ENCODE measurements at places on chromosomes 6 and 20.
A peak's percentile ranks its signal among the peaks of the same experiment; 100 is the strongest.

GRCh38 chr6:7785243-7786035, 59.5 kb downstream of the BMP6 start:
- DNase-seq, result no peak

DNA sequence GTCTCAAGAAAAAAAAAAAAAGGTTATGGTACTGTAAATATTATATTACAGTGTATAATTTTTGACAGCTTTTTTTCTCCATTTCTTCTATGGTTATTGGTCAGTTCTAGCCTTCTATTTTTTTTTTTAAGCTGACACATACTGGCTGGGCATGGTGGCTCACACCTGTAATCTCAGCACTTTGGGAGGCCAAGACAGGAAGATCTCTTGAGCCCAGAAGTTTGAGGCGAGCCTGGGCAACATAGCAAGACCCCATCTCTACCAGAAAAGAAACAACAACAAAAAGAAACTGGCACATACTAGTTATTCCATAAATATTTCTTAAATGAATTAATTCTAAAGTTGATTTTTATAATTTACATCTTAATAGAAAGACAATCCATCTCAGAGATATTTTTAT, 27.6 kb upstream of the PRND start:
- DNase-seq, result no peak

- DNase-seq, result no peak
Observed at GRCh38 chr6:89208551-89208950, 8.6 kb downstream of the GABRR1 start.

- DNase-seq, result no peak
Observed at GRCh38 chr6:113185299-113185698, 671.8 kb upstream of the MARCKS start.

- peak; percentile 68 for DNase-seq
Observed at GRCh38 chr6:41277605-41278004, 8.9 kb downstream of the TREM1 start.

- DNase-seq, result peak; percentile 68
Observed at GRCh38 chr20:46712056-46712636, 2.7 kb downstream of the SLC2A10 start.

DNA sequence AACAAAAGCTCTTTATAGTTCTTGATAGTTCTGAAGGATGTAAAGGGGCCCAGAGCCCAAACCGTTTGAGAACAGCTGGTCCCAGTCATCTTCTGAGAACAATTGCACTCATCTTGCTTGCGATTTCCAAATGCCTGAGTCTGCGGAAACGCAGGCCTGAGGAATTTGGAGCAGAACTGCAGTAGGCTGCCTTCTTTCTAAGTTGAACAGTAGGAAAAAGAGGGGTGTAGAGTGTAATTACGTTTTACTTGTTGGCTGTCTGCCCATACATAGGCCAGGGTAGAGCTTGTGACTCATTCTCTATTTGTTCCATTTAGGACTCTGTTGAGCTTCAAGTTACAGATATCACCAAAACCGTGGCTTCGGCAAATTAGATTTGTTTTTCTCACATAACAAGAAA, 42.0 kb upstream of the KIF16B start:
- no peak for DNase-seq

DNA sequence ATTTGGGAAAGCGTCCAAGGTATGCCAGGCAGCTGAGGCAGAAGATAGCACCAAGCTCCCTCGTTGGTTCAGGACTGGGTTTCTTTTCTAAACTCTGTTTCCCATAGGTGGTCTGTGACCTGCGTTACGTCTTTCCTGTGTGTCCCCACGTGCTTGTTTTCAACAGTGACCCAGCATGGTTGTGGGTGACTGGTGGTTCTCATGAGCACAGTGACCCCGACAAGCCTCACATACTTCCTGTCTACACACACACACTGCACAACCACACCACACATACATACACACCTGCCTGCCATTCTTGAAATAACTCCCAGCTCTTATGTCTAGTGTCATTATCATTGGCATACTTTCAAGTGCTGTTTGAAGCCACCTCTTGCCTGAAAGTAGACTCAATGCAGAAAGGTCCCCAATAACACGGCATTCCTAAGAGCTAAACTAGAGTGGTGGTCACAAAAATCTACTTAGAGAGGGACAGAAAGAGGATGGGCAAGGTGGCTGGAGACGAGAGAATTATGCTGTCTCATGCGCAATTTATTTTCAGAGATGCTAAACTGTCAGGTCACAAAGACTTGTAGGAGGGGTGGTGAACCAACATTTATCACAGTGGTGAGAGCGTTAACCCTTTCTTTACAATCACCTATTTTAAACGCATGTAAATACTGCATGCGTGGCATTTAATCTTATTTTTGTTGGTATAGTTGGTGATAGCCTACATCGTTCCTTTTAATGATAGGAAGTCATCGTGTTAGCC, 66.7 kb downstream of the GCNT2 start:
- DNase-seq, result no peak

DNA sequence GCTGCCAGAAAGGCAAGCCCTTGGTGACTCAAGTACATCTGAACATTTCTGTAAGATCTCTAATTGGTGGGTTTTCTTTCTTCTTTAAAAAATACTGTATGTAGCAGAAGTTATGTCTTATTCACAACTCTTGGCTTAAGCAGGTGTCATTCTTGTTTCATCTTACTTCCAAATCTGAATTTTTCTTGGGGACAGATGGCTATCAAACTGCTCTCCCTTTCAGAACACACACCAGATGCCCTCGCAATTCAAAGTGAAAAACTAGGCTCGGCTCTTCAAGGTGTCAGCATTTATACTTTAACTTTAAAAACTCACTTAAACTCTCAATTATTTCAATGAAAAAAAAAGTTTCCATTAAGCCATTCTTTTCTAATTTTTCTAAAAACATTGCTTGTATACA, 49.7 kb downstream of the PAK5 start:
- no peak for DNase-seq

GRCh38 chr6:31113861-31114540, 599 bp upstream of the PSORS1C1 start:
- no peak for DNase-seq

DNA sequence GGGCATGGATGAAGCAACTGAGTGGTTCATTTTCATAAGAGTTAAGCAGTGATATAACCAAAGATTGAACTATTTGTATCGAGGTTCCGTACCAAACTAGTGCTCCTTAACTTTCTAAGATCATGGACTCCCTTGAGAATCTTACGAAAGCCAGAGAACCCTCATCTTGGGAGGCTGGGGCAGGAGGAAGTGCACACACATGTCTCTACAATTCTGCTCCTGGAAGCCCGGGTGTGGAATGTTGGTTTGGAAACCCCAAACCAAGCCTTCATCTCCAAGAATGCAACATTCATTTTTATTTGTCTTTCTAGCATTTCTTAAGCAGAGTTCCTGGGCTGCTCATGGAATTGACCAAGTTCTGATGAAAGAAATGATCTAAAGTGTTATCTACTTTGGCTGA, 250.5 kb upstream of the PRND start:
- no peak for DNase-seq

- no peak for DNase-seq
Observed at GRCh38 chr6:73823046-73823735, 127.2 kb downstream of the CD109 start.

DNA sequence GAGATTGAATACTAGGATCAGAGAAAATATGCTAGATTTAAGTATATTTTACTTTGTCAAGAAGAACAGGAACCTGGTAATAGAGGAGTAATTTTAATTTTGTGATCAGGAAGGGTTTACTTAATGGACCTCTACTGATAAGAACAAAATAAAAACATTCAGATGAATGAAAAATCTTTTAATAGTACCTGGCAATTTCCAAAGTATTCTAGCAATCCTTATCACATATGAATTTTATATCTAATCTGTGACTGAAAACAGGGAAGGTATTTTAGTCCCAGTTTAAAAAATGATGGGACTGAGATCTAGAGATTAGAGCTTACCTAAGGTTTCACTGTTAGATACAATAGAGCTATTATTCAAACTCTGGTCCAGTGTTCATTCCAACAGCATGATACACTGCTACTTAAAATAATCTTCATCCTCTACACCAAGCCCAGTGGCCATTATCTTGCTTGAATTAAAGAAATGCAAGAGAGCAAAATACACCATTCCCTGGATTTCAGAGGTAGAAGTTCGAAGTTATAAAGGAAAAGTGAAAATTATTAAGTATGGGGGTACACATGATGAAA, 13.5 kb downstream of the SLC17A5 start:
- DNase-seq, result no peak

DNA sequence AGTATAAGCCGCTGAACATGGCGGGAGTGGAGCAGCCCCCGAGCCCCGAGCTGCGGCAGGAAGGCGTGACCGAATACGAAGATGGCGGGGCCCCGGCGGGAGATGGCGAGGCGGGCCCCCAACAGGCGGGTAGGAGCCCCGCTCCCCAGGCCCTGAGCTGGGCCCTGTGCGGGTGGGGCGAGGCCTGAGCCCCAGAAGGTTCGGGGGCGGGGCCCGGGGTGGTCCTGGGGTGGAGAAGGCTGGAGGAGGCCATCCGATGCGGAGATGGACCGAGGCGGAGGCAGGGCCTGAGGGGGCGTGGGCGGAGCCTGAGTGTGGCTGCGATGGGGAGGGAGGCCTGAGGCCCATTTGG, 7.1 kb downstream of the L3MBTL1 start:
- DNase-seq, result no peak

DNA sequence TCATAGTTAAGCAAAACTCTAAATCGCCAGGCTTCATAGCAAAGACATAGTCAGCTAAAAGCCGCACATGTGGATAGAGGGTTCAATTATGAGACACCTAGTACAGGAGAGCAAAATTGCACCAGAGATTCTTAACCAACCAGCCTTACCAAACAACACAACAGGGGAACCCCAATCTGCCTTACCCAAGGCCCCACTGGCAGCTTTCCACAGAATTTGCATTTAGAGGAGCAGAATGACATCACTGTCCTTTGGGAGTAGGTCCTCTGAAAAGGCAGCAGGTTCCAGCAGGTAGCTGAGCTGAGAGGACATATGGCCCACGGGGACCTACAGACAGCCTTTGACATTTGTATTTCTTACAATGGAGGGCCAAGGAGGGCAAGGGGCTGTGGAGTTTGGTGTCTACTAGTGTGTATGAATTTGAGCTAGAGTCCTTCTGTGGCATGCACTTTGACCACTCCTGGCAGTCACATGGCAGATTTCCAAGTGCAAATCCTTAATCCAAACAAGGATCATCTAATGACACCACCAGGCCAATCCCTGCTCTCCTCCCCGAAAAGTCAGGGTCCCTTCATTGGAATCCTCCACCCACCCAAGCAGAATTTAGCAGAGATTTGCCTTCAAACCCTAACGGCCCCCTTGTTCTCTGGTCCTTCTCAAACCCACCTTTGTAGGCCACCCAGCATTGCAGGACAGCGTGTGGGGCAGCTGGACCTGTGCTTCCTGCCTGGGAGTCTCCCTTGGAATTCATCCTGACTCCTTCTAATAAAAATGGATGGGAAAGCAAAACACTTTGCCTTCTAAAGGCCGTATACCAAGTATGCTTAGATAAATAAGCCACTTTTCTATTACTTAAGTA, 171.2 kb upstream of the SUPT3H start:
- no peak for DNase-seq

DNA sequence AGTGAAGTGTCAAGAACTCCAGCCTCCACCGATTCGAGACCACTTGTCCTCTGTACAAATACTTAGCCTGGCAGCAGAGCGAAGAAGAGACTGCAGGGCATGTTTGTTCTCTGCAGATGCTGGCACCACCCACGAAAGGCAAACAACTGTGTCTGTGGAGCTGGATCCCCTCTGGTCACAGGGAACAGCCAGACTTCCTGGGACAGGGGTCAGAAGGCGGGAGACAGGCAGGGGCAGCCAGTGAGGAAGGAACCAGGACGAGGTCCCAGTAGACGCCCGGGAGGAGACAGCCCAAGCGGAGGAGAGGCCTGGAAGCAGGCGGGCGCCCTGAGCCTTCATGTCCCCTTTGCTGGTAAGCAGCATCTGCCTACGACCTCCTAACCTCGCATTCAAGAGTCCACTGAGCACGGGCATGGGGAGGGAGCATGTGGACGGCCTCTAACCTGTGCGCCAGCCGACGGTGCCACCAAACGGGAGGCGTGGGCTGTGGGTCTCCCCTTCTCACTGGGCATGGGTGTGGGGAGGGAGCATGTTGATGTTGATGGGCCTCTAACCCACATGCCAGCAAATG, 265.5 kb downstream of the DLL1 start:
- no peak for DNase-seq

DNA sequence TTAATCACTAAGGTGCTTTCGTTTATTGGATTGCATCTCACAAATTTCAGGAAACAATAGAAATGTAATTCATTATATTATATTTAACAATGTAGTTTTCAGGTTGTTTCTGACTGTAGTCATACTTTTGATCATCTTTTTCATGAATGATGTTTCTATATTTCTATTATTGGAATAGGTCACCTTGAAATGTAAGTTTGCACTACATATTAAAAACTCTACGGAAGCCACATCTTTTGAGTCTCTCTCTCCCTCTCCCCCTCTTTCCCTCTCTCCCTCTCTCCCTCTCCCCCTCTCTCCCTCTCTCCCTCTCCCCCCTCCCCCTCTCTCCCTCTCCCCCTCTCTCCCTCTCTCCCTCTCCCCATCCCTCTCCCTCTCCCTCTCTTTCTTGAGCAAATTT, 131.3 kb upstream of the FBXL4 start:
- no peak for DNase-seq

GRCh38 chr20:41204304-41205265, 67.2 kb downstream of the PLCG1 start:
- DNase-seq, result no peak

DNA sequence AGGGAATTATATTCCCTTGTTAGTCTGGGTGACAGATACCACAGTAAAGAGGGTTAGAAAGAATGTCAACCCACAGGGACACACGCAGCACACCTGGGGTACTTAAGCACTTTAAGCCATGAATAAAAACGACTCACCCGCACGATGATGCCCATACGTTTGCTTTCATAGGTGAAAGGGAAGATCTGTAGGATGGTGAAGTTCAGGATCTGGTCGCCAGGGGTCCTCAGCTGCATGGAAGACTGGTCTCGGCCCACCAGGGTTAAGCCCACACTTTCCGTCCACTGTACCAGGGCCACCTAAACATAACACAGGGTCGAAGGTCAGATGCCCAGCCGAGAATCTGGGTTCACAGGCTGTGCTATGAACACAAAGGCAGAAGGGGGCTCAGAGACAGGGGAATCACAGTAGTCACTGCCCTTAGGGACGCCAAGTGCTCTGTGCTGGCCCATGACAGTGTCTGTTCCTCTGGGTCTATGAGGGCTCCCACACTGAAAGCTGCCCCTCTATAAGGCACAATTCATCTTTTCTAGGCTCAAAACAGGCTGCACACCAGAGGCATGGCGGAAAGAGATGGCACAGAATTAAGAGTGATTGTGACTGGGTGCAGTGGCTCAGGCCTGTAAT, 96.8 kb upstream of the NFATC2 start:
- peak; percentile 18 for DNase-seq

DNA sequence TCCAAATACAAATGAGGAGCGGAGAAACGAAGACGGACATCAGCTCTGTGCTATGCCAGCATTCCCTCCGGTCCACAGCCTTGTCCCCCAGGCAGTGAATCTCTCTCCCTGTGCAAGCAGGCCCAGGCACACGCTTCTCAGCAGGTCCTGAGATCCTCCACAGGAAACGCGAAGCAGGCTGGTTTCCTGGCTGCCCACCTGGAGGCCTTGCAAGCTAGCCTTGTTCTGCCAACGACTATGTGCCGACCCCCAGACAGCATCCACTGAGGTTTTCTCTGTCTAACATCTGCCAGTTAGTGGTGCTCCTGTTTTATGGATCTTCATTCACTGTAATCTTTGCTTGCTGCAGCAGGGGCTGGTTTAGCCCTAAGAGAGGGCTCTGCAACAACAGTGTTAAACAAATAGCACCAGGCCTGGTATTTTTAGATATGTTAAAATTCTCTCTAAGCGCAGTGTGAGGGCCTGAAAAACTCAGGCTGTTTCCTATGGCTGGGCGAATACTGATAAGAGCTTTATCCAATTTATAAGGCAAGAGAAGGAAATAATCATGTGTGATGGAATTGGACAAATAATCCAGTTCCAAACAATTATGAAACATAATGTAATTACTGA, 386.0 kb upstream of the ARID1B start:
- DNase-seq, result no peak
